ENCODE measurements at places on chromosomes 2 and 18. TPM values are rescaled to one million over a fixed set of nuclear protein-coding genes. Genes with fewer than 3 reads are reported as not detected.
A peak's percentile ranks its signal among the peaks of the same experiment; 100 is the strongest.

The SUMO1 gene
- 166 TPM for total RNA-seq

The TSPYL6 gene
- not detected for total RNA-seq

DNA sequence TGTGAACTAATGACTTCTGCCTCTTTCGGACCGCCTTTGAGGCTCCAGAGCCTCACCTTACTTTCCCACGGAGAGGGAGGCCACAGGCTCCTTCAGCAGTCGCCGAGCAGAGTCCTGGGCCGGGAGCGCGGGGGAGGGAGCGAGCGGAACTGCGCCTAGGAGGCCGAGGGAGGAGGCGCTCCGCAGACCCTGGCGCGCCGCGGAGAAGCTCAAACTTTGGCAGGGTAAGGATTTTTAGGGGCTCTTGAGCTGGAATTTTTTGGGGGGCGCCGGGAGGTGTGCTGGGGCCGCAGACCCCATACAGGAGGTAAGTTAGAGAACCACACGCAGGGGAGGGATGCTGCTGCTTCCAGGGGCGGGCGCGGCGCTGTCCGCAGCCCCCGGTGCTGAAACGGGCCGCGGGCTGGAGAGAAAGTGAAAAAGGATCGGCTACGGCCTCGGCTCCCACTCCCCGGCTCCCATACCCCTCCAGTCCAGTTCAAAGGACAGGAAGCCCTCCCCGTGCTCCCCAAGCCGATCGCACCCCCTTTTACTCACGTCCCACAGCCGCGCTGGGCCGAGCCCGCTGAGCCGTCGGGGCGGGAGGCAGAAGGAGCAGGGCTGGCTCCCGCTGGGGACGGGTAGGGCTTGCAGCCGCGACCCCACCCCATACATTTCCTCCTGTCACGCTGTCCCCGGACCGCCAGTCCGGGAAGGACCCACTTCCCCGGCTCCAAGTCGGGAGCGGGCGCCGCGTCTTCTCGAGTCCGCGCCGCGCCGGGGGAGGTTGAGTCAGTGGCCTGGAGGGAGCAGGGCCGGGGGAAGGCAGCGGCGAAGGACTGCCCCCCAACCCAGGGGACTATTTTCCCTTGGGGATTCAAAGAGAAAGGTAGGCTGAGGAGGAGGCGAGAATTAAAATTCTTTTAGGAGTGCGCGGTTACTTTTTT, at the start of gene CNGA3:
TSS of gene CNGA3 (plus strand) at position 146 of the 926 bp plus-strand sequence. CDS start 23,520 bp downstream, outside the sequence.
- peaks cover 95% of the 10 kb centered on the region for H3K27me3 ChIP-seq
- no peaks in the 10 kb centered on the region for H3K36me3 ChIP-seq
- DNase-seq, result peak; percentile 16
- no peaks in the 10 kb centered on the region for H3K4me1 ChIP-seq

GRCh38 chr2:197208024-197208423, 102.6 kb downstream of the ANKRD44 start:
- no peaks in the 10 kb centered on the region for H3K36me3 ChIP-seq
- no peak overlapping the region for H3K4me3 ChIP-seq
- H3K27ac ChIP-seq, result no peak overlapping the region
- H3K27me3 ChIP-seq, result no peaks in the 10 kb centered on the region
- no peaks in the 10 kb centered on the region for H3K4me1 ChIP-seq
- DNase-seq, result no peak

DNA sequence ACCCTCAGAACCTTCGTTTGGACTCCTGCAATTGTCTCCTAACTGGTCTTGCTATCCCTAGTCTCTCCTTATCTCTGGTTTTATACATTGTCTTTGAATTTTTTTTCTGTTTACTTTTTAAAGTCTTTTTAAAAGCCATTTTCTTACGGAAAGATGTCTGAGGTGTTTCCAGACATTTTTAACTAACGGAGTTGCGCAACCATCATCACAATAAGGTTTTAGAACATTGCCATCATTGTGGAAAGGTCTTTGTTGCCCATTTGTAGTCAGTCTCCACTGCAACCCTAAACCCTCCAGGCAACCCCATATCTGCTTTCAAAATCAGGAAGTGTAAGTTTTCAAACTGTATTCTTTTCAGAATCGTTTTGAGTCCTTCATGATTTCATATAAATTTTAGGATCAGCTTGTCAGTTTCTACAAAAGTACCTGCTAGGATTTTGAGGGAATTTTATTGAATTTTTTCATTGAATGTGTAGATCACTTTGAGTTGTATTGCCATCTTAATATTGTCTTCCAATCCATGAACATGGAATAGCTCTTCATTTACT, 46.3 kb downstream of the ANKRD12 start:
- peaks cover 4% of the 10 kb centered on the region for H3K36me3 ChIP-seq
- DNase-seq, result no peak
- H3K4me1 ChIP-seq, result no peaks in the 10 kb centered on the region
- H3K4me3 ChIP-seq, result no peak overlapping the region

The MOCOS gene
- total RNA-seq, result not detected

- H3K36me3 ChIP-seq, result no peaks in the 10 kb centered on the region
- no peak overlapping the region for H3K27ac ChIP-seq
- H3K4me3 ChIP-seq, result no peak overlapping the region
- H3K4me1 ChIP-seq, result peaks cover 5% of the 10 kb centered on the region
- no peak for DNase-seq
- no peaks in the 10 kb centered on the region for H3K27me3 ChIP-seq
Measured at GRCh38 chr2:178114462-178114861, 2.2 kb downstream of the RBM45 start.

- H3K27ac ChIP-seq, result no peak overlapping the region
- peaks cover 6% of the 10 kb centered on the region for H3K4me1 ChIP-seq
- H3K4me3 ChIP-seq, result no peak overlapping the region
- no peak for DNase-seq
- H3K27me3 ChIP-seq, result no peaks in the 10 kb centered on the region
Measured at GRCh38 chr2:219399716-219400478, 12.2 kb upstream of the DNPEP start.

GRCh38 chr2:220568296-220568695, 940.9 kb downstream of the SLC4A3 start:
- no peak for DNase-seq
- H3K27ac ChIP-seq, result no peak overlapping the region
- no peaks in the 10 kb centered on the region for H3K27me3 ChIP-seq
- peaks cover 19% of the 10 kb centered on the region for H3K4me1 ChIP-seq

DNA sequence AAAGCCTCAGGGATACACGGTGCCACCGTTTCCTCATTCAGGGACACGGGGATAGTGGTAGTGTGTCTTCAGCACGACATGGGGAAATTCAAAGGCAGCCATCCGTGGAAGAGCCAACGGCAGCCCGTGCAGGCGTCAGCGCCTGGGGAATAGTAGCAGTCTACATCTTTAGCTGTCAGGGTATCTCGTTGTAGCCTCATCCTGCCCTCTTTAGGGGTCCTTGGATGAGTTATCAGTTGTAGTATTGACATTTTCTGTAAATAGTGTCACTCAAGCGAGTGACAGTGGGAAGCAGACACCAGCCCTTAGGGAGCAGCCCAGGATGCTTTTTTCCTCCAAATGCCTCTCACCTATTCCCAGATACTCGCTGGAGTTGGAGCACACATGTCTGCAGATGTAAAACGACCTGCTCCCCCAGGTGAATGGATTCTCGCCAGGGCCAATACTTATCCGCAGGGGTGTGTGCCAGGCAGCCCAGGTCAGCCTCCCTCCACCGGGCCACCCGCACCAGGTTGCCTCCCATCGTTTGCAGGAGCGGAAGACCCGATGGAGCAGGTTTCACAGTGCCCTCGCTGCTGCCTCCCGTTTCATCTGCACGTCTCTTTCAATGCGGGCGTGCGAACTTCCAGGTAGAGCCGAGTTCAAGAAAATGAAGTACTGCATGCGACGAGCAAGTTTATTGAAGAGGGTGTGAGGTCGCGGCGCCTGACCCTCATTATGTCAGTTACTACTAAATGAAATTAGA, 41.0 kb downstream of the AGAP1 start:
- DNase-seq, result no peak
- H3K4me3 ChIP-seq, result no peak overlapping the region
- no peaks in the 10 kb centered on the region for H3K4me1 ChIP-seq
- H3K36me3 ChIP-seq, result no peaks in the 10 kb centered on the region
- no peaks in the 10 kb centered on the region for H3K27me3 ChIP-seq

DNA sequence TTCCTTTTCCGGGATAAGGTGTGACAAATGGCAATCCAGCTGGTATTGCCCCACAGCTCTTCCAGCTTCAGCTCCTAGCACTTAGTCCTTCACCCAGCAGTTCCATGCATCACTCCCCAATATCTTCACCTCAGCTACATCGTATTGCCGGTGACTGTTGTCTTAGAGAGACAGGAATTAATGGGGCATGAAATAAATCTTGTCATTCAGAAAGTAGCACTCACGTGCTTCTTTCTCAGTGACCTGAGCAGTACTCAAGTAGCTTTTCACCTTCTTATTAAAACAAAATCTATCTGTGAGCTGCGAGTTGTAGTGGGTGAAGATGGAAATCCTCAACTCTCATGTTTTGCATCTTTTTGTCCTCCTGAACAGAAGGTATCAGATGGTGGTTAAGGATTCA, 72.8 kb downstream of the PTH2R start:
- no peak overlapping the region for H3K4me3 ChIP-seq
- H3K36me3 ChIP-seq, result no peaks in the 10 kb centered on the region
- DNase-seq, result no peak
- no peaks in the 10 kb centered on the region for H3K4me1 ChIP-seq

The GEN1 gene
- total RNA-seq, result 36.0 TPM

- H3K4me3 ChIP-seq, result no peak overlapping the region
- no peak for DNase-seq
- H3K27me3 ChIP-seq, result no peaks in the 10 kb centered on the region
- no peak overlapping the region for H3K27ac ChIP-seq
- H3K36me3 ChIP-seq, result no peaks in the 10 kb centered on the region
Measured at GRCh38 chr2:30139131-30139870, 7.5 kb upstream of the YPEL5 start.

GRCh38 chr2:161134547-161135518, 25.4 kb upstream of the TANK start:
- peak; percentile 14 for DNase-seq
- H3K27ac ChIP-seq, result no peak overlapping the region
- H3K36me3 ChIP-seq, result no peaks in the 10 kb centered on the region
- H3K27me3 ChIP-seq, result no peaks in the 10 kb centered on the region
- H3K4me1 ChIP-seq, result peaks cover 9% of the 10 kb centered on the region
- no peak overlapping the region for H3K4me3 ChIP-seq

Data from A673 (cell line).